ENCODE measurements at places on chromosomes 4 and X.

DNA sequence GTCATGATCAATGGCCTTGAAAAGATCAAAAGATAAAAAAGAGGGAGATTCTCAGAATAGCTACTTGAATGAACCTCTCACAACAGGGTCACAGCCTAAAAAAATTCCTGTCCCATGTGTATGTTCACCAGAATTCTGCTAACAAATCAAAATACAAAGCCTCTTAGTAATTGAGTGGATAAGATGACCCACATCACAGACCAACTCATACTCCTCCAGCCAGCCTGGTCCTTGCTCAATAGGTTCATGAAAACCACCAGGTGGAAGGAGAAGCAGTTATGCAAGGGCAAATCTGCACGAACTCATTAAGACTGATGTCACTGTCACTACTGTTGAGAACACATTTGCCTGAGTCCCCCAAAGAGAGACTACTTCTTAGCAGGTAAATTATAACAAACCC is 21.5 kb downstream of the WDFY3 start:
- DNase-seq, result no peak

GRCh38 chrX:65406532-65406931 is 128.1 kb downstream of the LAS1L start:
- no peak for DNase-seq

GRCh38 chr4:99998062-99998867 is 48.2 kb upstream of the H2AZ1 start:
- no peak for DNase-seq

DNA sequence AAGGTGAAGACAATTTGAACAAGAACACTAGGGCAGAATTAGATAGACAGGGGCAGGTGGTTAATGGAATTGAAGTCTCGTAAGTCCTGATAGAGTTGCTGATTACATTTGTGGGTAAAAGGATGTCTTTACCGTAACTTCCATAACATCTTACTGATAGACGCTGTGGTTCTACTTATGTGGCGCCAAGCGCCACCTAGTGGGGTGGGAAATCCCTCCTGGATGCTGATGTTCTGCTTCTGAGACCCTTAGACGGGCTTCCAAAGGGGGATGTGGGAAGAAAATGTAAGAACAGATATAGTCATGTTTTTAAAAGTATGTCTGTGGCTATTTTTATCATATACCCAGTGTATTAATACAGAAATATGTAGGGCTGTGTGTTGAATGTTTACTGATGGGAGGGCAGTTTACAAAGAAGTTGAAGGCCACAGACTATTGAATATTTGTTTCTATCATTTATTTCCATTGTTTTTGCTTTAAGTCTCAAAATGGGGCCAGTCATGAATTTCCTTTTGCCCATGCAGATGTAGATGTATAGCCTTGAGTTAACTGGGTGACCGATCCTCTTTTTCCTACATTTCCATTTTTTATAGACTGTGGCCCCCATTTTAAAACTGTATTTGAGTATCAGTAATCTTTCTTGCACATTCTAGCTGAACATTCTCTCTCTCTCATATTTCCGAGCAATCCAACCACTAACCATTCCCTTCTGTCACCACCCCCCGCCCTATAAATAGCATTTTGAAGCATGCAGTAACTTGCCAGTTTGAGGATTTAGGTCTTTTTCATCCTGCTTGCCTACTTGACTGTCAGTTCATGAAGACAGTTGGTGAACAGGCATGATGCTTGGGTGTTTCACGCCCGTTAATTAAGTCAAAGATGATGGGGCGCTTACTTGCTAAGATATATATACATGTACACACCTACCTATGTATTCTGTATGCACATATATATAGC is 12.1 kb upstream of the TLR8 start:
- DNase-seq, result peak; percentile 49

DNA sequence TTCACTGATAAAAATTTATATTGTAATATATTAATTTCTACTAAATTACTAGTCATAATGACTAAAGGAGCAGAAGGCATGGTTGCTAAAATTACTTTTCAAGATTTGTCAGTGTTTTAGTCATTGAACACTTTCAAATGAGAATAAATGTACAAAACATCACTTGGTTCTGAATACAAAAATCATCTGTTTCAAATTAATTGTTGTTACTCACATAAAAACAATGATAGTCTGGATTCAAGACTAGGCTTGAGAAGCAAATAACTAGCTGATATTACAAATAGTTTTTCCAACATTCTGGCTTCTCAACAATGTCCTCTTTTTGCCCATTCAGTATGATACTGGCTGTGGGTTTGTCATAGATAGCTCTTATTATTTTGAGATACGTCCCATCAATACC is 112.5 kb downstream of the ANAPC10 start:
- DNase-seq, result no peak

GRCh38 chrX:1444561-1445500 is 7.9 kb downstream of the ASMTL start:
- peak; percentile 6 for DNase-seq

GRCh38 chrX:29941287-29941686 is 274.1 kb upstream of the MAGEB2 start:
- no peak for DNase-seq

DNA sequence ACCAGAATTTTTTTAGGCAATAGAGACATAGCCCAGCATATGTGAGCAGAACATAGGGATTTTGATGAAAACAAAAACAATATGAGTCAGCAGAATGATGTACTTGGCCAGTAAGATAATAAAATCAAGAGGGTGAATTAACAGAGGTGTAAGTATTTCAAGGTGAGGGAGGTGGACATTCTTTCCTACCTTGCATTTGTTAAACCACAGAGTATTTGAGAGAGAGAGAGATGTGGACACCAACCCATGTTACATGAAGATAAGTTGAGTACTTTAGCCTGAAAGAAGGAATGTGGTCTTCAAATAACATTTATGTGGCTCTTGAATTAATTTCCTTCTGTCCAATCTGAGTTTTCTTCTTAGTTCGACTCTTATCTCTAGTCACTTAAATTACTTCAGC is 68.6 kb downstream of the DIAPH2 start:
- DNase-seq, result no peak

- no peak for DNase-seq
Measured at GRCh38 chr4:125084608-125085007, 230.1 kb upstream of the FAT4 start.

DNA sequence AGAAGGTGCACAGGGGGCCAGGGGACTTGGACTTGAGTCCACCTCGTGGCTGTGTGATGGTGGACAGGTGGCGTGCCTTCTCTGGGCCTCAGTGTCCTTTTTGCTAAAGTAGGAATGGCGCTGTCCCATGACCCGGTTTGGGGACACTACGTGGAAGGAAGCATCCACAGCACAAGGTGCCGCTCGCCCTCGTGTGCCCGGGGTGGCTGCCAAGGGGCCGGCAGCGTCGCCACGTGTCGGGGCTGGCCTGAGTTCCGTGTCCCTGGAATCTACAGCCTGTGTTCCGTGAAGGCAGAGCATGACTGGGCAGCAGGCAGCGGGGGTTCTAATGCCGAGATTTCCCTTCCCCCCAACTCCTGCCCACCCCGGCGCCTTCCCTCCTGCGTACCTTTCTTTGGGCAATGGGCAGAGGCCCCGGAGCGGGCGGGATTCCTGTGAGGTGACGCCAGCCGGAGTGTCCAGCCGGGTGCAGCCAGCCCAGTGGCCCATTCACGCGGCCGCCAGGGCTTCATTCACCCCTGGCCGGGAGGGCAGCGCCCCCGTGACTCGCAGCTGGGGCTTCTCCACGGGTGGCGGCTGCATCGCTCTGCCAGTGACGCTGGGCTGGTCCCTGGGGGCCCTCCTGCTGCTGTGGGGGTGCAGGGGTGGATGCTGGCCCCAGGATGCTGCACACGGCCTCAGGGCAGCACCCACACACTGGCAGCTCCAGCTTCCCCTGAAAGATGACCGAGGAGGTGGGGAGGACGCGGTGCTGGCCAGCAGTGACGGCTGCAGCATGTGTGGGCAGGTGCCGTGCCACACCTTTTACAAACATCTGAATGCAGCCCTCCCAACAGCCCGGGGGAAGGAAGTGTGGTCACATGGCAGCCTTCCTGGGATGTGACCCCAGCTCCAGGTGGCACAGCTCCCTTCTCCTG is 21.2 kb downstream of the DOK7 start:
- no peak for DNase-seq

DNA sequence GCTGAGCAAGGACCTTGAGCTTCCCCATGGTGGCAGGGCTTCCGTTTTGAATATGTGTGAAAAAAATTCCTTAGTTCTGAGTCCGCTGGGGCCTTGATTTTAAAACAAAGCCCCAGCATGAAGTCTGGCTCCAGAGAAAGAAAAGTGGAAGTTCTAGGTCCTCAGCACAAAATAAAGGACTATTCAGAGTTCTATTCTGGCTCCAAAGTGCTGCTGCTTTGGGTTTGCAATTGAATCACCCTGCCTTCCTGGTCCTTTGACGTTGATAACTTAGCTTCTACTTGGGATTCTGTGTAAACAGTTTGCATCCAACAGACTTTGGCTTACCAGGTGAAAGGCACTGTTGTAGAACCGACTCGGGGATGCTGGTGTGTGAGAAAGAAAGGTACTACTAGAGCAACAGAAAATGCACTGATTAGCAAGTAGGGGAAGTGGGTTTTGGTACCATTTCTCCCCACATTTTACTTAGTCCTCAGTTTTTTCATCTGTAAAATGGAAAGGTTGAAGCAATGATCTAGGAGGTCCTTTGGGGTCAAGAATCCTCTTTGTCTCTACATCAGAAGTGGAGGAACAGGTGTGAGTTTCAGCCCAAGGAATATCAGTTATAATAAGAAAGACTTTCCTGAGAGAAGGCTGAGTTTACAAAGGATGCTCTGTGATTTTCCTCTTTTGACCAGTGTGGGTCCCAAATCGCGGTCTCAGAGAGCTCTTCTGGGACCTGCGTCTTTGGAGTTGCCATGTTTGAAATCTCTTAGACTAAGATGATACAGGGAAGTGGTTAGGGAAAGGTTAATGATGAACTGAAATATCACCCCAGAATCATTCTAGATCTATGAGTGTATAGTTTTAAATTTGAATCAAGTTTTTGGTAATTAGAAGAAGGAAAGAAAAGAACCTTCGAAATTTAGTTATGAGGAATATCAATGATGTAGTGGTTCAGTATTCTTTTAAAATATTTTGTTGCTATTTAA is 28.2 kb downstream of the IGFBP7 start:
- no peak for DNase-seq

- no peak for DNase-seq
Measured at GRCh38 chr4:10703156-10703555, 18.6 kb upstream of the CLNK start.

GRCh38 chr4:8468746-8469535 is 28.4 kb downstream of the TRMT44 start:
- DNase-seq, result peak; percentile 43

DNA sequence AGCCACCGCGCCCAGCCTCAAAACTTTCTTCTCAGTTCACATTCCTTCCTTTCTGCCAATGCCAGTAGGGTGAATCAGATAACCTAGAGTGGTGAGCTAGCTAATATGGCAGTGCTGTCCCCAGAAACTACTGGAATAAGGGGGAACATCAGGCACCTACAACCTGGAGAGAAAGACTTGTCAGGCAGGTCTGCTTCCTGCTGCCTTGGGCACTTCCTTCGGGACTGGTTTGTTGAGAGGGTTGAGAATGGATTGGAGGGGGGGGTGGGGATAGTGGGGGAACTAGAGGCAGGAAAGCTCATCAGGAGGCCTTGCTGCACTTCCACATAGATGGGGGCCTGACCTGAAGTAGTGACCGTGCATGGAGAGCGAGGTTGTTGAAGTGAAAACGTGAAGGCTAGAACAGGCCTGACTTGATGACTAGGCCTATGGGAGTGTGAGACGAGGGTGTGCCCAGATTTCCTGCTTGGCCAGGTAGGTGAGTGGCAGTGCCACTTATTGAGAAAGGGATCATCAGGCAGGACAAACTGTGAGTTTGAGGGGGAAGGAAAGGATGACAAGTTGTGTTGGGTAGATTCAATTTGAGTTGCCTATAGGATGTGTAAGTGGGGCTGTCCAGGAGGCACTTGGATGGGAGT is 33.4 kb downstream of the SLC25A5 start:
- DNase-seq, result no peak

DNA sequence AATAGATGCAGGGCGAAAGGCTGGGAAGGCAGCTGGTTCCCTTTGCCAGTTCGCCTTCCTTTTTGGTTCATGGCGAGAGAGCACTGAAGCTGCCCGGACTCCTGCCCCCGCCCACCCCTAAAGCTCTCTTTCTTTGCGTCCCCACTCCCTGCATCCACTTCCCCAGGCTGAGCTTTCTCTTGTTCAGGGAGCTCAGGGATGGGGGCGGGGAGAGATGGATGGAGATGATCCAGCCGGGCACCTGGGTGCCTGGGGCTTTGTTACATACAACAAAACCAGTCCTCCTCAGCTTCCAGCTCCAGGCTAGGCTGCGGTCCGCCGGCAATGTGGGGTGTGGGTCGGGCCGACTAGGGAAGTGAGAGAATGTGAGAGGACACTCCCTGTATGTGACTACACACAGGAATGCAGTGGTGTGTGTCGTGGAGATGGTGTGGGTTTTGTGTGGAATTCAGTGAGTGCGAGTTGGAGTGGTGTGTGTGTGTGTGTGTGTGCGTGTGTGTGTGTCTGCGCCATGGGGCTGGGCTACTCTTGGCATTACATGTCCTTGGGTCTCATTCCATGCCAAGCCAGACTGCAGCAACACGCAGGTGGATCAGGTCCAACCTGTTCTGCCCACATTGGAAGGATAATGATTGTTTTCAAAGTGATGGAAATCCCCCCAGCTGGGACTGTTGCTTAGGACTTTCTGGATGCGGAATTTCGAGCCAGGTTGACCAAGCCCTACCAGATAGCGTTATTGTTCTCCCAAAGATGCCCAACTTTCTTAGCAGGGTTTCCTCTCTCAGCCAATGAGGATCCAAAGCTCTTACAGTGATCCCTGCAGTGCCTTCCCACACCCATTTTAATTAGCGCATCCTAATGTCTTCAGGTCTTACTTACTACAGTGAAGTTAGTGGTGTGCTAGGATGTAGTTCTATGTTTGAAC is 149.4 kb upstream of the CHRDL1 start:
- DNase-seq, result no peak

GRCh38 chr4:152106113-152106763 is 345.4 kb upstream of the GATB start:
- DNase-seq, result no peak

GRCh38 chr4:22072240-22072639 is 123.7 kb upstream of the KCNIP4 start:
- DNase-seq, result no peak

DNA sequence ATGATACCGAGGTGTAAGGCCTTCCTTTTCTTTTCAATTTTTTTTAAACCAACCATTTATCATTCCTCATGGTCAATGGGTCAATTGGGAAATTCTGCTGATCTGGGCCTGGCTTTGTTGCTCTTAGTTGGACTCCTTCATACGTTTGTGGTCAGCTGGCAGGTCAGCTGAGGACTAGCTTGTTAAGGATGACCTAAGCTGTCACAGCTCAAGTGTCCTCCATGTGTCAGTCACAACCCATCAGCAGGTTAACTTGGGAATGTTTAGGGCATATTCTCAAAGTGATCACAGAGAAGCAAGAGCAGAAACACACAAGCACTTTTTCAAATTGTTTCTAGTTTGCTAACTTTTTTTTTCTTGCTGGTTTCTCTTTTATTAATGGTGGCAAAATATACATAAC is 117.4 kb upstream of the MAB21L2 start:
- DNase-seq, result no peak

Measured in activated CD8-positive, alpha-beta memory T cell treated with anti-CD3 and anti-CD28 coated beads, Interleukin-2, amount 50 U/mL, for 4 hours (primary cell).